Stimulated activated CD4-positive, alpha-beta T cell treated with anti-CD3 and anti-CD28 coated beads, Interleukin-4, amount 100 ng/mL, for 4 hours (primary cell): ENCODE measurements at places on chromosomes 13 and 19.

GRCh38 chr19:57389194-57389729 is 392 bp upstream of the ZNF548 start:
- DNase-seq = no peak

DNA sequence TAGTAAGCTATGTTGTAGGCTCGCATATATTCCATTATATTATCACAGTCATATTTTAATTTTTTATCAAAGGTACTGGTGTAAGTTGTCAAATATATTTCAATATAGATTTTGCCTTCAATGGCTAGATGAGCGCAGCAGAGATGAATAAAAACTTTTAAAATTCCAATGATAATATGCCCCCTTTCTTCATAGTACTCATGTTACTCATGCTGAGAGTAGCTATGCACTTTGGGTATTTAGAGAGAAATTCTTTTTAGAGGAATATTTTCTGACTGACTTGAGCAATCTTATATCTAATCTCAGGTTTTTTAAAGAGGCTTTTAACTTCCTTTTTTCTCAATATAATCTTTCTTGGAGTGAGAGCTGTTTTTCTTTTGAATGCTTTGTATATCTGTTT is 11.4 kb downstream of the ZNF254 start:
- no peak for DNase-seq

- no peak for DNase-seq
These were observed 1.0 kb downstream of the IRF2BP1 start for GRCh38 chr19:45884682-45885555.

DNA sequence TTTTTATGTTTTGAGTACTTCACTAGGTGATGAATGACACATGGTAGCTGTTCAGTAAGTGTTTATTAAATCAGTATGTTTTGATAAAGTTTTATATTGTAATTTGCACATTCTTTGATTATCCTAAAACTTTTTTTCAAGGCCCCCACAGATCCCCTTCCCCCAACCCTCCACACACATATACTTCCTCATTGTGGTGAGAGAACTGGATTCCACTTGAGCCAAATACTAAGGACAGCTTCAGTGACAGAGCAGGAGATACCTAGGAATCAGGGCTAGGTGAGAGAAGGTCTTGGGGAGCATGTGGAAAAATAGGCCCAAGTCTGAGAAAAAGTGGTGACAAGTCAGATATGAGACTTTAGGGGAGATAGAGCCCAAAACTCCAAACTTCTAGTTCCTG is 174.6 kb downstream of the TDRD3 start:
- no peak for DNase-seq

DNA sequence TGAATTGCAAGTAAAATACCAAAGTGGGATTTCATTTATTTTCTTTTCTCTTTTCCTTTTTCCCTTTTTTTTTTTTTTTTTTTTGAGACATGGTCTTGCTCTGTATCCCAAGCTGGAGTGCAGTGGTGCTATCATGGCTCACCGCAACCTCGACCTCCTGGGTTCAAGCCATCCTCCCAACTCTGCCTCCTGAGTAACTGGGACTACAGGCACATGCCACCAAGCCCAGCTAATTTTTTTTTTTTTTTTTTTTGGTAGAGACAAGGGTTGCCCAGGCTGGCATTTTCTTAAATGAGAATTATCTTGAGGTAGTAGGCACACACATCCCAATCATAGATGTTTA is 68.5 kb upstream of the GPR183 start:
- DNase-seq = no peak

GRCh38 chr13:90352763-90353162 is 994.7 kb upstream of the MIR17HG start:
- DNase-seq = no peak
